ENCODE measurements at places on chromosomes 12 and 14. TPM values are rescaled to one million over a fixed set of nuclear protein-coding genes. Genes with fewer than 3 reads are reported as not detected.

DNA sequence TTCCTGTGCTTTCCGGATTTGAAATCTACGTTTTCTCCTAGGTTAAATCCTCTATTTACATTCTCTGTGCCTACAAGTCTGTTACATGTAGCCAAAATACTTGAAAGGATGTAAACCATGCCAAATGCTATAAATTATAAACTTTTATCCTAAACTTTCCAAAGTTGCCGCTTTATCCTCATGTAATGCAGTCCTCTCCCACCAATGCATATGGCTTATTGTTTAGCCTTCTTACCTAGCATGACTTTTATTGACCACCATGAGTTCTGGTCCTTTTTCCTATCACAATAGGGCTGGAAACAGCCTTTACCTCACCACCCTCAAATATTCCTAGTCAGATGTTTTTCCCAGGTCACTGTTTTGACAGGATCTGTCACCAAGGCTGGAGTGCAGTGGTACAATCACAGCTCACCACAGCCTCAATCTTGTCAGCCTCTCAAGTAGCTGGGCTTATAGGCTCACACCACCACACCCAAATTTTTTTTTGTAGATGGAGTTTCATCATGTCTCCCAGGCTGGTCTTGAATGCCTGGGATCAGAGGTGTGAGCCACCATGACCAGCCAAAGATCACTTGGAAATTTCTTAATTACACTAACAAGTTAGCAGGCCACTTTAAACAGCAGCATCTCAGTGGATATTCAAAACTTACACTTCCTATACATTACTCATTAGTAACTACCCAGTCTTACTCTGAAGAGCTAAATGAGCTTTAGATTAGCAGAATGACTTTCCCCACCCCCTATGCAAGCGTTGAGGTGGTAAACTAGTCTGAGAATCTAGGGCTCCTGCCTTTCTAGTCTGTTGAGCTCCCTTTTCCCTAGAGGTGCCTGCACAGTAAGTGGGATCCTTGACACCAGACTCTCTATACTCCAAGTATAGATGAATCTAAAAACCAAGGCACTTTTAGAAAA lies 4.1 kb downstream of the TUBA1B start:
- DNase-seq: no peak

GRCh38 chr12:41287500-41288141 lies 99.5 kb downstream of the PDZRN4 start:
- DNase-seq: no peak

GRCh38 chr12:93164103-93164880 lies 213.4 kb upstream of the NUDT4 start:
- DNase-seq: no peak

- DNase-seq: no peak
Measured at GRCh38 chr12:76223869-76224268, 124.3 kb downstream of the BBS10 start.

DNA sequence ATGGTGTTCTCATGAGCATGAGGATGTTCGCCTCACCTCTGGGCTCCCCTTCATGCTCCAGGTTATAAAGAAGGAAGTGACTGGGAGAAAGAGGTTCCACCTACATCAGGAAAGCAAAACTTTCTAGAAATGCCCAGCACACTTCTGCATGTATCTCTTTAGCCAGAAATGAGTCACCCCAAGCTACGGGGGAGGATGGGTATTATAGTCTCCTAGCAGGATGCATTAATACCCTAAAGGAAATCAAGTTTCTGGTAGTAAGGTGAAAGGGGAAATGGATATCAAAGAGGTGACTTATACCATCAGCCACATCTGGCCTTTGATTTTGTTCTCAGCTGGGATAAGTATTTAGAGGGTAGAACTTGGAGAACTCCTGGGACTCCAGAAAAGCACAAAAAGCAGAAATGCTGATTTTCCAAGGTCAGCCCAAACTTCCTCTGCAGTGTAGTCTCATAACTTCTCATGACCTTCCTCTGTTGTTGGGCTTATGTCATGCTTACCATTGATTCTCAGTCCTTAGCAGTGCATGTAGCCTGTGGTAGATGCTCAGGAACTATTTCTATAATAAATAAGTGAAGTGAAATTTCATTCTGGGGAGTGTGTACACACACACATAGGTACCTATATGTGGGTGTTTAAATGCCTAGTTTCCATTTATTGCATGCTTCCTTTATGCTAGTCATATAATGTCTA lies 209.4 kb upstream of the CRY1 start:
- no peak for DNase-seq

- DNase-seq: no peak
Measured at GRCh38 chr12:132190012-132190755, 45.9 kb downstream of the NOC4L start.

- DNase-seq: no peak
Measured at GRCh38 chr12:1226951-1227350, 235.9 kb downstream of the ERC1 start.

DNA sequence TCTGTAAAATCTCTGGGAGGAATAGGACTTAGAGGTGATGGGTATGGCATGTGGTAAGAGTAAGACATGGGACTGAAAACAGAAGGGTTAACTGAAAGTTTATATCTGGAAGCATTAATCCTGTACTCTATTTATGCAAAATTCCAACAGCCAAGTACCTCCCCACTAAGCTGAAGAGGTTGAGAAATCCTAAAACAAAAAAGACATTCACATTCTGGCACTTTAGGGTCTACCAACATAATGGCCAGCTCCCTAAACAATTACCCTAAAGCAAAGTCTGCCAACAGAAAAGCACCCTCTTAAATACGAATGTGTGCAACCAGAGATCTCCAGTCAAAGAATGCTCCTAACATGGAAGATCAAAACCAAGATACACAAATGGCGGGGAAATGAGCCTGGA lies 87.4 kb downstream of the GTF2A1 start:
- no peak for DNase-seq

- no peak for DNase-seq
Measured at GRCh38 chr14:58362798-58363412, 32.8 kb upstream of the TOMM20L start.

DNA sequence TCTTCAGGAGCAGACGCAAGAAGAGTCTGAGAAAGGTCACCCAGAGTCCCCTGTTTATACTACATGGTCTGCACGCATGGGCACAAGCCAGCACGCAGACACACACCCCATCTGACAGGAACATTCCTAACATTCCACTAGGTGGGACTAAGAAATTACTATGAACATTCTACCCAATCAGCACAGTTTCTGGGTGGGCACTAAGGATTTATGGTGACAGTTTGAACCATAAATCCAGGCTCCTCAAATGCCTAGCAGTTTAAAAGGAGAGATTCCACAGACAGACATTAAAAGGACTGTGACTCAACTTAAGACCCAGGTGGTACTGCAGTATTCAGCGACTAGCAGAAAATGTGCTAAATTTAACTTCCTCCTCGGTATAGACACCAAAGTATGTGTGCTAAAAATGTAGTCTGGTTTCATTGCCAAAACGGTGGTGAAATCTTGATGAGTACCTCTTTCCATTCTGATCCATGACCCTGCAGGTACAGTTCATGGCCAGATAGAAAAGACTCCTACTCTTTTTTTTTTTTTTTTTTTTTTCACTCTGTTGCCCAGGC lies 16.2 kb downstream of the ABHD4 start:
- no peak for DNase-seq

GRCh38 chr12:113325916-113326315 lies 9.0 kb downstream of the SLC8B1 start:
- DNase-seq: no peak

TSPAN9 gene
- total RNA-seq: 43.3 TPM

SERPINA1 gene
- 13.6 TPM for total RNA-seq

COQ5 gene
- total RNA-seq: 14.4 TPM

DLGAP5 gene
- not detected for total RNA-seq

ART4 gene
- total RNA-seq: 4.6 TPM

Measured in omental fat pad (tissue), 4 donors.